ENCODE measurements at places on chromosomes 16 and 17.

DNA sequence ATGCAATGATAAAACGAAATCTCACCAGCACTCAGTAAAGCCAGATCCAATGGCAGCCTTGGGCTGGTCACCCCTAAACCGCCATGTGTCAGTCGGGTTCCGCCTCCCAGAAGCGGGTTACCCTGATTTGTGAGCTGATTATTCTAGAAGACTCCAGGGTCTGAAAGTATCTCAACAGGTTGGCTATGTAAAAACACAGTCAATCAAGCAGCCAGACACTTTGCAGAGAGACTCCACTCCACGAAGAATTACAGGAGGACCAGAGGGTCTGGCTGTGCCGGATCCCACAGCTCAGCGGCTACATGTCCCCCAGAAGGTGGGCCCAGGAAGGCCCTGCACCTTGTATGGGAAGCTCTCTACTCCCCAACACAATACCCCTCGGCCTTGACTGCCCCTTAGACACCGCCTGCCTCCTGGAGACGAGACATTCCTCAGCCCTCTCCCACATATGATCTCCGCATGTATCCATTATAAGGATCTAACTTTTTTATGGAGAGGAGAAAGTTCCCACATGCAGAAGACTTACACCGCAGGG is 23.3 kb downstream of the ZFHX3 start:
- no peak for DNase-seq

GRCh38 chr16:30456302-30456701 is 10.6 kb upstream of the SEPHS2 start:
- DNase-seq = no peak

DNA sequence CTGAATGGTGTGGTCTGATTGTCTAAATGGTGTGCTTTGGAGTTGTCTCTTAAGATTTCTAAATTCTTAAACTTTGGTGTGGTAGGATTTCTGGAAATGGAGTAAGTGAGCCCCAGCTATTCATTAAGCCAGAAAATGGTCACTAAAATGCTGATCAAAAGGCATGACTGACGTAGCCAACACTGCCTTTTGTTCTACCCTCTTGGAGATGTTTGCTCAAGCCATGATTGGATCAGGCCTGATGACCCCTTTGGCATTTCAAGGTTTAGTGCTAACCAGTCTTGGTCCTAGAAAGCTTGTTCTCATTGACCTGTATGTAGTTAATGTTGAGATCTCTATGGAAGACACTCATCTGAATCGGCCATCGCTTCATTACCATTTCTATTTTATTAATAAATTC is 68.0 kb downstream of the KNOP1 start:
- DNase-seq = no peak

DNA sequence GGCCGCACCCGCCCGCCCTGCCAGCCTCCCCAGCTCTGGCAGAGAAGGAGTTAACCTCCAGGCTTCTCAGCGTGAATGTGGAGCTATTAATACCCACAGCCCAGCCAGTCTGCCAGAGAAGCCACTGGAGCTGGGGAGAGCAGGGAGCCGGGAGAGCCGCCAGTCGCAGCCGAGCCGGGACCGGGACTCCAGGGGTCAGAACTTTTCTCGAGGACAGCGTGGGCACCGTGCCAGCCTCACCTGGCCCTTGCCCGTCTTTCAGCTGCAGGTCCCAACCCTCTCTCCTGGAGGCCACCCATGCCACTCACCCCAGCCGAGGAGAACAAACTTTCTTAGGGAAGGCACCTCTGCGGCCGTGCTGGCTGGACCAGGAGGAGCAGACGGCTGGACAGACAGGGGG is 33.8 kb upstream of the SBK1 start:
- no peak for DNase-seq

DNA sequence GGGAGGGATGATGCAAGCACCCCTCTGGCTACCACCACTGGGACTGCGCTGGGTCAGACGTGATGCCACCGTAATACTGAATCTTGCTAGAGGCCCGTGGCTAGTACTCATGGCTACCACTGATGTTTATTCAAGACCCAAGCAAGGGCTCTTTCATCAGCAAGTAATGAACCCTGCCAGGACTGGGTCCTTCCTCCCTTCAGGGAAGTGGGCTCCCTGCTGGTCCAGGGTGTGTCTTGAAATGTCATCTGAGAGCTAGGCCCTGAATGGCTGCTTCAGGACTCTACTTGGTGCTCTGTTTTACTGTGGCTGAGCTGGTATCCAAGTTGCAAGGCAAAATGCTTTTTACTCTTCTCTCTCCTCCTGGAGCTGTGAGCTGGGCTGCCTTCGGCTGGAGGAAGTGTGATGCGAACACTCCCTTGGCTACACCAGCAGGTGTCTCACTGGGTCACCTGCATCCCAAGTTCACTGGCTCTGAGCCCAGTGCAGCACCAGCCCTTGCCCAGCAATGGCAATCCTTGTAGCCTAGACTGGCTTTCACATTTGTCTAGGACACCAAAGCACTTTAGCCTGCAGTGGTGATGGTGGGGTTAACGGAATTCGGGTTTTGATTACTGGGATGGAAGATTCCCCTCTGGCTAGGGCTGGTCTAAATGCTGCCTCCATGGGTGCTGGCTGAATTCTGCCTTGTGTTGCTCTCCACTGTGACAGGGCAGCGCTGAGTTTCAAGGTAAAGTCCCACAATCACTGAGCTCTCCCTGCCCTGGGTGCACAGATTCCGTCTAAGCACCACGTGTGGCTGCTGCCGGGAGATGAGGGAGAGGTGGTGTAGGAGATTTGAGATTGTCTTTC is 98.6 kb downstream of the USP22 start:
- no peak for DNase-seq

DNA sequence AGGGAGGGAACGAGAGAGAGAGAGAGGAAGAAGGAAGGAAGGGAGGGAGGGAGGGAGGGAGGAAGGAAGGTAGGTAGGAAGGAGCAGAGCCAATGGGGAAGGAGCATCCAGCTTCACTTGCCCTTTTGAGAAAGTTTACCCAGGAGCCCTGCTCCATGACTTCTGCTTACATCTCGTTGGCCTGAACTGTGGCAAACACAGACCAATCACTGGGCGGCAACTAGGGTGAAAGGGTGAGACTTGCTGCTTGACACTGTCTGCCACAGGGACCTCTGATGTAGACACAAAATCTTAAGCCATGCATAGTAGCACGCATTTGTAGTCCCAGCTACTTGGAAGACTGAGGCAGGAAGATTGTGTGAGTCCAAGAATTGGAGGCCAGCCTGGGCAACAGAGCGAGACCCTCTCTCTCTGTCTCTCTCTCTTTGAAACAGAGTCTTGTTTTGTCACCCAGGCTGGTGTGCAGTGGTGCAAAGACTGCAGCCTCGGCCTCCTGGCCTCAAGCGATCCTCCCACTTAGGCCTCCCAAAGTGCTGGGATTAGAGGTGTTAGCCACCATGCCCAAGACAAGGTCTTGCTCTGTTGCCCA is 19.5 kb upstream of the TUBG2 start:
- no peak for DNase-seq

- no peak for DNase-seq
Measured at GRCh38 chr17:12342609-12343435, 322.1 kb downstream of the MAP2K4 start.

DNA sequence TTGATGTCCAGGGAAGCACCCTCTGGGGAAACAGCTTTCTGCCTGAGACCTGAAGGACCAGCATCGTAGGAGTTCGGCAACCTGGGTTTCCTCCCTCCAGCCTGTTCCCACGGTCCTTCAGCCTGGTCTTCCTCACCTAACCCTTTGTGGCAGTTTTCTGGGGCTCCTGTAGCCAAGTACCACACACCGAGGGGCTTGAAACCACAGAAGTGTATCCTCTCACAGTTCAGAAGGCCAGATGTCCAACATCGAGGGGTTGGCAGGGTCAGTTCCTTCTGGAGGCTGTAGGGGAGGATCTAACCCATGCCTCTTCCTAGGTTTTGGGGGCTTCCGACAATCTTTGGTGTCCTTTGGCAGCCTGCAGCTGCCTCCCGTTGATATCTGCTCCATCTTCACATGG is 381.0 kb upstream of the TNRC6C start:
- DNase-seq = no peak

DNA sequence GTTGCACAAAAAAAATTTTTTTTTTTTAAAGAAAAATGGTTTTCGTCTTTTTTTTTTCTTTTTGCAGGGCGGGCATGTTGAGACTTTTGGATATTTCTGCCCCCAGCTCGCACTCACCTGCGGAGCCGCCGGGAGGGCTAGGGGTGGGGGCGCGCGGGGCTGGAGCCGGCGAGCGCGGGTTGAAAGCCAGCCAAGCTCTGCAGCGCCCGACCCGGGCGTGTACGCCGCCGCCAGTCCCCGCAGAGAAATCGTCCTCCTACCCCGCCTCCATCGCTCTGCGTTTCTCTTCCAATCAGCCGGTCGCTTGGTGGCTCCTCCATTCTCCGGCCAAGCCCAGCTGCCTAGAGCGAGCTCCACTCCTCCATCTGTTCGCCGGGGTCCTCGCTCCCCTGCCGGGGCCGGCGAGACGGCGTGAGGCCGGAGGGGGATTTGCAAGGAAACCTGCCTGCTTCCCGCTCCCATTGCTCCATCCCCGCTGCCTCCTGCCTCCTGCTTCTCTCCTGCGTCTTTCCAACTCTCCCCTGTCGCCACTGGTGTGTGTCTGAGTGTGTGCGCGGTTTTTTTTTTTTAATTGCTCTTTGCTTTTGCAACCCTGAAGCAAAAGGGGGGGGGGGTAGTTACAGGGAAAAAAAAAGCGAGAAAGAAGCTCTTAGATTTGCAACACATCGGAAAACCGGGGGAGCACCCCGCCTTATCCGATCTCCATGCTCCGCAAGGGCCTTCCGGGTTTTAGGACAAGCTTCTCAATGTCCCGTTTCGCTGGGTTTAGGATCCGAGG is 1.8 kb upstream of the UBTF start:
- peak; percentile 59 for DNase-seq

DNA sequence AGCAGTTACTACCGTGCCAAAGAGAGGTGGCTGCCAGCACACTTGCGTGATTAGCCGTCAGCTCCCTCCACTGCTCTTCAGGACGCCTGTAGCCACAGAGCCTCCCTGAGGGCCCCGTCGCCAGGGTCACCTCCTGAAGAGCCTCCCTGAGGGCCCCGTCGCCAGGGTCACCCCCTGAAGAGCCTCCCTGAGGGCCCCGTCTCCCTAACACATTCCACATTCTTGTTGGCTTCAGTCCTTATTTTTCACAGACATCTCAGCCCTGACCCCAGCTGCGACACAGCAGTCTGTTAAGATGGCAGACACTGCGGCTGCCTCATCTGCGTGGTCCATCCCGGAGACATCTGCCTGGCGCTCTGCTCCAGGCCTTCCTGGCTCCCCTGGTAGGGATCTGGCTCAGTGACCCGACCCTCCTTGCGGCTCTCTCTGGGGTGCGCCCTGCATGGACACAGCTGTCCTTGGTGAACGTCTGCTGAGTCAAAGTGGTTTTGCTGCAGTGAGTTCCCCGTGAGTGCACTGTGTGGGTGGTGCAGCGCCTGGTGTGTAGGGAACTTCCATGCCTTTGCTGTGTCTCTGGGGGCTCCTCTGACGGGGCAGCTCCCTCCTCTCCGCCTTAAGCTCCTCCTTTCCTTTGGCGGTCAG is 11.4 kb downstream of the ACSF3 start:
- DNase-seq = no peak

DNA sequence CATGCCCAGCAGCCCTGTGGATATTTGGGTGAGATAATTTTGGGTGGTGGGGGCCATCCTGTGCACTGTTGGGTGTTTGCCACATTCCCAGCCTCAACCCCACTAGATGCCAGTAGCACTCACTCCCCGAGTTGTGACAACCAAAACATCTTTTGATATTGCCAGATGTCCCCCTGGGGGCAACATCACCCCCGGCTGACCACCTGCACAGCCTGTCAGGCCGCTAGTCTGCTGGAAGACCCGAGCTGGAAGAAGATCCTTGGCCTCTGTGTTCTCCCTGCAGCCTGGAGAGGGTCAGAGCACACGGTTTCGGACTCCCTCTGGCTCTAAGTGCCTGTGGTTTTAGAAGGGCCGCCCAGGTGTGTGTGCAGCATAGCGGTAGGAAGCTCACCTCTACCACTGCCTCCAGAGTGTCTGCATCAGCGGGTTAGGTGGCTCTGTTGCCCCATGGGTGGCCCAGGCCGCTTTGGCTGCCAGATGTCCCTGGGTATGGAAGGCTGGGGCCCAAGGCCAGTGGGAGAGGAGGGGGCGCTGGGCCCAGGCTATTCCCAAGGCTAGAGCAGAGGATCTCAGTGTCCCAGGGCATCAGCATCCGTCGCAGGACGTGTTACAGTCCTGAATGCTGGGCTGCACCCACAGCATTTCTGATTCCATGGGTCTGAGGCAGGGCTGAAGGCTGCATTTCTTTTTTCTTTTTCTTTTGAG is 195.8 kb upstream of the GSE1 start:
- no peak for DNase-seq

DNA sequence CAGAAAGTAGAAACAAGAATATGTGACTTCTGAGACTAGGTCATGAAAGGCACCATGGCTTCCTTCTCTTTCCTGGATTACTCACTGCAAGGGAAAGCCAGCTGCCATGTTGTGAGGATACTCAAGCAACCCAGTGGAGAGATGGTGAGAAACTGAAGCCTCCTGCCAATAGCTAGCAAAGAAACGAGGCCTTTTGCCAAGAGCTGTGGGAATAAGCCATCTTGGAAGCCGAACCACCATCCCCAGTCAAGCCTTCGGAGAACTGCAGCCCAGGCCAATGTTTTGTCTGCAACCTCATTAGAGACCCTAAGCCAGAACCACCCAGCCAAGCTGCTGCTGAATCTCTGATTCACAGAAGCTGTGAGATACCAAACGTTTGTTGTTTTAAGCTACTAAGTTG is 104.7 kb upstream of the CRHR1 start:
- DNase-seq = no peak

DNA sequence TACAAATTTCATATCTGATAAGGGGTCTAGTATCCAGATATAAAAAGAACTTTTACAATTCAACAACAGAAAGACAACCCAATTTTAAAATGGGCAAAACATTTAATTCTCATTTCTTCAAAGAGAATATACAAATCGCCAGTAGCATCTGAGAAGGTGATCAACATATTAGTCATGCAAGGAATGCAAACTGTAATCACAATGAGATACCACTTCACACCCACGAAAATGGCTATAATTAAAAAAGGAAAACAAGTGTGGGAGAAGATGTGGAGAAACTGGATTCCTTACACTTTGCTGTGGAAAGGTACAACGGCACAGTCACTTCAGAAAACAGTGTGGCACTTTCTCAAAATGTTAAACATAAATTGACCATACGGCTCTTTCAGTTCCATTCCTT is 168.2 kb downstream of the VPS53 start:
- DNase-seq = no peak

GRCh38 chr17:81399481-81400153 is 4.4 kb downstream of the BAHCC1 start:
- no peak for DNase-seq
